HTR-8/SVneo (cell line): ENCODE measurements at places on chromosomes 5 and 9.

DNA sequence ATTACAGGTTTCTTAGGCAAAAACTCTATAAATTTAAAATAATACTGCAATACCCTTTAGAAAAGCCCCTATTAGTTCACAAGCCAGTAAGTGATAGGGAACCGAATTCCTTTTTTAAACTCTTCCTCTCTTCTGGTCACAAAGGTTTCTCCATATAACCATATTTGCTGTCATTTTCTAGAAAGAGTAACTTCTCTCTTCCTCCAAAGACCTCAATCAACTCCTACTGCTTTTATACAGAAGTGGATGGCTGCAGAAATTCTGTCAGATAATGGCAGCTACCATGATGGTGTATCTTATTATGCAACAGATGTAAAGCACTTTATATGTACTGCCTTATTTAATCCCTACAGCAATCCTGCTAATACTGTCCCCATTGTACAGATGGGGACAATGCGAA lies 6.2 kb downstream of the TUT7 start:
- no peak for DNase-seq

DNA sequence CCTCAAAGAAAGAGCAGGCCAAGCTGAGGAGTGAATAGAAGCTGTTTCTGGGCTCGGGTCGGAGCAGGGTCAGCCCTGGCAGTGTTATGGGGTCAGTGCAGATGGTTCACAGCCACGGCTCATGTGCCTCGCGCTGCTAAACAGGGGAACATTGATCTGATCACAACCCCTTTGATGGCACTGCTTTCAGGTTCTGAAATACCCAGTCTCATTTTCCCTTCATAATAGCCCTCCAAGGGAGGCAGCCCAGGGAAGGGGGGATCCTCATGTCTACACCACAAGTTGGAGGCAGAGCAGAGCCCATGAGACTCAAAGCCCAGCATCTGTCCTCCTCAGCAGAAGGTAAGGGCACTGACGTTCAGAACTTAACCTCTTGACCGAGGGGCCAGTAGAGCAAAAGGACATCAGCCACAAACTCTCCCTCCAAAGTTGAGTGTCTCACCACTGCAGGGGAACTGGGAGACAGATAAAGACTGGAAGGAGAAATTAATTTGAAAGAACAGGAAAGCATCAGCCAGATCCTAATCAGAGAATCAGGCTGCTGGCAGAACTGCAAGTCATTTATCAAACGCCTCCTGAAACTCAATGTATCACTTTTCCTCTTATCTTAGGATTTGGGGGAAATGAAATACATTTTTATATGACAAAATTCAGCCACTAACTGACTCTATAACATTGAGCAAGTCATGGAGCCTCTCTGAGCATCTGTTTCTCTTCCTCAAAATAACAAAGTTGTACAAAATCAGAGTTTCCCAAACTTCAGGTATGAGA lies 110.6 kb downstream of the SH3TC2 start:
- no peak for DNase-seq

- DNase-seq = no peak
These were observed 5.2 kb downstream of the TNFAIP8 start for GRCh38 chr5:119360905-119361593.

- DNase-seq = no peak
These were observed 259.1 kb downstream of the SH3GL2 start for GRCh38 chr9:17837965-17838364.

- no peak for DNase-seq
These were observed 592.5 kb upstream of the CLINT1 start for GRCh38 chr5:158451203-158451992.

GRCh38 chr9:123614306-123615263 lies 258.6 kb downstream of the CRB2 start:
- no peak for DNase-seq

GRCh38 chr5:133298447-133298846 lies 246.6 kb downstream of the HSPA4 start:
- DNase-seq = no peak

- DNase-seq = peak; percentile 75
These were observed 10.2 kb upstream of the TIFAB start for GRCh38 chr5:135462304-135462703.

GRCh38 chr9:93236541-93237206 lies 52.7 kb downstream of the WNK2 start:
- no peak for DNase-seq

- peak; percentile 21 for DNase-seq
These were observed 155.5 kb downstream of the GNAQ start for GRCh38 chr9:77876091-77876490.

- DNase-seq = no peak
These were observed 7.1 kb downstream of the PRKAA1 start for GRCh38 chr5:40790947-40791593.

DNA sequence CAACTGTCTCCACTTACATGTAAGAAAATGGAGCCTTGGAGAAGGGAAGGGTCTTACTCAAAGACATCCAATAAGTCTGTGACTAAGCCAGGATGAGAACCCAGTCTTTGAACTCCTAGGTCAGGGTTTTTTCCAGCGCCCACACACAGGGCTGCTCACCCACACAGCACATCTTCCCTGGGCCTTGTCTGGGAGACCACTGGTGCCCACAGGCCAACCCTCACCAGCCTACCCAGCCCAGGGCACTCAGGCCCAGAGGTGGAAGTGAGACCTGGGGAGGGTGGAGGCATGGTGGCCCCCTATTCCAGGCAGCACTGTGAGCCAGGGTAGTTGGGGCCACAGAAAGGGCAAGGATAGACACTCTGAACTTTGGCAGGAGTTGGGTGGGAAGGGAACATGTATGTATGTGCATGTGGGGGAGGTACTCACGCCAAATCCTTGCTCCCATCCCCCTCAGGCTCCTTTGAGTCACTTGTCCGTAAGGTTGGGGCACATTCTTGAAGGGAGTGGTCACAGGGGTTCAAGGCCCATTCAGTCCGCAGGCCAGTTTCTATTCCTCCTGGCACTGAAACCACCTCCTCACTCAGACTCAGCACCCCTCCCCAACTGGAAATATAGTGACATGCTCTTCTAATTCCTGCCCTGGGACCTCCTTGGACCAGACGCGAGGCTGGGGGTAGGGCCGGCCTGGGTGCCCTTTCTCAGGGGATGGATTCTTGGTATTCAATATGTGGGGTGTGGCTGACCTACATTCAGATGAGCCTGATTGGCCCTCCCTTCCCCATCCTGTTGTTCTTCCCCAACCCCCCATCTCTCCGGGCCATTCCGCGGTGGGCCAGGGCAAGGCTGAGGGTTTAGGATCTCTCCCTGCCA lies 2.9 kb upstream of the SLC4A9 start:
- DNase-seq = no peak

DNA sequence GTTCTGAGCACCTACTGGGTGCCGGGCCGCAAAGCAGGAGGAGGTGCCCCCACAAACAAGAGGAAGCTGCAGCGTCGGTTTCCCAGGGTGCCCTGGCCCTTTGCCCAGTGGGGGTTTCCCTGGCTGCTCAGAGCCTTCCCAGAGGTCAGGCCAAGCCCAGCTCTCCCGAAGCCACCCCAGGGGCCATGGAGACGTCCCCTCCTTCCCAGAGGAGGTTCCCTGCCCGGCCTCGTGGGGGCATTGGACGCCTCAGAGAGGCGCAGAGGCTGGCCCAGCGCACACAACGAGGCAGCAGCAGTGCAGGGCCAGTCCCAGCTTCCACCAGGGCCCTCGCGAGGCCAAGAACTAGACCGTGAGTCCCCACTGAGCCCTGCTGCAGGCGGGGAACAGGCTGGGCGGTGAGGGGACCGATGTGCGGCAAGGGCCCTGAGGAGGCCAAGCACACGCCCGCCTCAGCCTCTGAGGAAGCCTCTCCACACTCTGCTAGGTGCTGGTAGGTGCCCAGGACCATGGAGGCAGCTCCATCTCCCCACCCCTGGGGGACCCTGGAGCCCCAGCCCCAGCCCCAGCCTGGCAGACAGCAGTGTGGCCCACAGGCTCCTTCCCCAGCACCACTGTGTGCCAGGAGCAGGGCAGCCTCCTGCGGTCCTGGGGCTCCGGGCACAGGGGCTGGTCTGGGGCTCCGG lies 7.0 kb downstream of the DIPK1B start:
- DNase-seq = no peak

DNA sequence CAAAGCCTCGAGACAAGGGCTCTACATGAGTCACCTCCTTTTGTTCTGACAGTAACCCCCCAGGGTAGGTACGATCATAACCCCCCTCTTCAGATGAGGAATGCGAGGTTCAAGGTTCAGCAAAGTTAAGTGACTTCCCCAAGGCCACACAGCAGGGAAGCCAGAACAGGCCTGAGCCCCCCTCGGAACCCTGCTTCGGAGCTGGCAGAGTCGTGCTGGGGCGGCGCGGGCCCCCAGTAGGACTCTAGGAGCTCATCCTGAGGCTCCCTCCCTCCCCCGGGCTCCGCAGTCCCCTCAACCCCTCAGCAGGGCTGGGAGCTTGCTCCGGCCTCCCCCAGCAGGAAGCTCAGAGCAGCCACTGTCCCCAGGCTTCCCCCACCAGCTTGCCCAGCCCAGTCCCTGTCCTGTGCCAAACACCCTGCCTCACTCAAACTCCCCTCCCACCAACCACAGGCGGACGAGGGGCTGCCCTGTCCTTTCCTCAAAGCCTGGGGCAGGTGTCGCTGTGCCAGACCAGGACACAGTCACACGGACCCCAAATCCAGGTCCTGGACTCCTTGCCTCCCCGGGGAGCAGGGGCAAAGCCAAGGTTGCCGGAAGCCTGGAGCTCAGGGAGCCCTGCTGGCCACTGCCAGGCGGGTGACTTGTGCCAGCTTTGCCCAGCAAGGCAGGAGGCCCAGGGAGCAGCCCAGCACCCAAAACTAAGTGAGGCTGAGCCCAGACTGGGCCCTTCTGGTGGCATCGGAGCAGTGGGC lies 5.1 kb downstream of the AGPAT2 start:
- DNase-seq = no peak

DNA sequence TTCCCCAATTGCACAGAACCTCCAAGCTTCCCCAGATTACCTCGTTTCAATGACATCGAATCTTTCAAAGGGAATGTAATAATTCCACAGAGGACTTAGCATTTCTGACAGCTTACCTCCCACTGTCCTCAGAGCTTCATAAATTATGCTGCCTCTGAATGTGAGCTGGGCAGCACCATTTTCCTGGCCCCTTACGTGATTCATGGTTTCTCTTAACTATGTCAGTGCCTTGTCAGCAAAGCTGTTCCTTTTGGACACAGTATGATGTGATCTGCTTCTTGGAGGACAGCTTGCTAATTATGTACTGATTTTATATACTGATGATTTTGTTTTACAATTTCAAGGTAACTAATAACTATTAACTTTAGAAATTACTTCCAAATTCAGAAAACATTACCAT lies 27.7 kb upstream of the SSBP2 start:
- no peak for DNase-seq

GRCh38 chr9:111481885-111482636 lies 2.1 kb downstream of the ECPAS start:
- no peak for DNase-seq

GRCh38 chr9:107323836-107324585 lies 40.9 kb downstream of the RAD23B start:
- DNase-seq = no peak

- DNase-seq = peak; percentile 70
These were observed 55.4 kb upstream of the RNF130 start for GRCh38 chr5:180126716-180127681.
